Left renal pelvis (tissue), 4 donors: ENCODE measurements at places on chromosomes 2 and 18.

DNA sequence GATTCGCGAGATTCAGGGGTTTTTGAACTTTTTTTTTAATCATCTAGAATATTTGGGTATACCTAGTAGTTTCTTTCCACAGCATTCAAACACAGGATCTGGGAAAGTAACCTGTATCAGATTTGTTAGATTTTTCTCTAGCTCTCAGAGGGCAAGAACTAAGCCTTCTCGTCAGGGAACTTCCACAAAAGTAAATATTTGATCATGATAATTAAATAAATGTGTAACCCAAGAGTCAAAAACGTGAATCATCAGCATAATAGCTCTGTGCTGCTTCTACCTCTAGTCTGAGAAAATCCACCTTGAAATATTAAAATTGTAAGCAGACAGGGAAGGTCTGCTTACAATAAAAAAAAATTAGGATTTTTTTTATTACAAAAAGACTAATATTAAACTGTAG, 225.7 kb upstream of the SPOPL start:
- no peak for DNase-seq

DNA sequence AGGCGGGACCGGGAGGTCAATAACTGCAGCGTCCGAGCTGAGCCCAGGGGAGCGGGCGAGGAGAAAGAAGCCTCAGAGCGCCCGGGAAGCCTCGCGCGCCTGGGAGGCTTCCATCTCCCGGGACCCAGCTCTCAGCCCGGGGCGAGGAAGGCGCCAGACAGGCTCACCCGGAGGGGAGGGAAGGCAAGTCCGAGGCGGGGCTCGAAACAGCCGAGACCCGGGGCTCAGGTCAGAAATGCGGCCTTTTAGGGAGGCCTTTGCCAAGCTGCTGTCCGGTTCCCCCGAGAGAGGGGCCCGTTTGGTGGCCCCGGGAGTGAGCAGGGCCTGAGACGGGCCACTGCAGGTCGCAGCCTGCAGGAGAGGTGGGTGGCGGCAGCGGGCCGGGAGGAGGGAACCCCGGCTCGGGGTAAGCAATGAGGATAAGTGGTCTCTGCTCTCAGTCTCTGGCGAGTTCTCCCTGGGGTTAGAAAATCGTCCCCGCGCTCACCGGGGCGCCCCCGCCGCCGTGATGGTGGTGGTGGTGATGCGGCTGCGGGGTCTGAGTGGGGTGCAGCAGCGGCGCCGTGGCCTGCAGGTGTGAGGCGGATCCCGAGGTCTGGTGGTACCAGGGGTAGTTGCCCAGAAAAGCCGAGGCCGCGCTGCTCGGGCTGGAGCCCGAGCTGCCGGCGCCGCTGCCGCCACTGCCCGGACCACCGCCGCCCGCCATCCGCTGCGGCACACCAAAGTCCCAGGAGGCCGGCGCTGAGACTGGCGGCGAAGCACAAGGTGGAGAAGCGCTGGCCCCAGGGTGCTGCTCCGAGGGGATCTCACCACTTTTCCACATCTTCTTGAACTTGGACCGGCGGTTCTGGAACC, 2.4 kb downstream of the DLX2 start:
- no peak for DNase-seq

GRCh38 chr2:33502025-33502424, 25.6 kb downstream of the RASGRP3 start:
- no peak for DNase-seq

DNA sequence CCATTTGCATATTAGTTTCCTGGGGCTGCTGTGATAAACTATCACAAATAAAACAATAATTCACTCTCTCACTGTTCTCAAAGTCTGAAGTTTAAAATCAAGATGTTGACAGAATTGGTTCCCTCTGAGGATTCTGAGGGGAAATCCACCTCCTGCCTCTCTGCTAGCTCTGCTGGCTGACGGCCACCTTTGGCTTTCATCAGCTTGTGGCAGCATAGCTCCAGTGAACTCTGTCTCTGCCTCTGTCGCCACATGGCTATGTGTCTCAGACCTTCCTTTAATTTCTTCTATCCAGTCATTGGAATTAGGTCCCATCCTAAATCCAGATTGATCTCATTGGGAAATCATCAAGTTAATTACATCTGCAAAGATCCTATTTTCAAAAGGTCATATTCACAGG, 38.9 kb upstream of the TRIM43 start:
- no peak for DNase-seq

DNA sequence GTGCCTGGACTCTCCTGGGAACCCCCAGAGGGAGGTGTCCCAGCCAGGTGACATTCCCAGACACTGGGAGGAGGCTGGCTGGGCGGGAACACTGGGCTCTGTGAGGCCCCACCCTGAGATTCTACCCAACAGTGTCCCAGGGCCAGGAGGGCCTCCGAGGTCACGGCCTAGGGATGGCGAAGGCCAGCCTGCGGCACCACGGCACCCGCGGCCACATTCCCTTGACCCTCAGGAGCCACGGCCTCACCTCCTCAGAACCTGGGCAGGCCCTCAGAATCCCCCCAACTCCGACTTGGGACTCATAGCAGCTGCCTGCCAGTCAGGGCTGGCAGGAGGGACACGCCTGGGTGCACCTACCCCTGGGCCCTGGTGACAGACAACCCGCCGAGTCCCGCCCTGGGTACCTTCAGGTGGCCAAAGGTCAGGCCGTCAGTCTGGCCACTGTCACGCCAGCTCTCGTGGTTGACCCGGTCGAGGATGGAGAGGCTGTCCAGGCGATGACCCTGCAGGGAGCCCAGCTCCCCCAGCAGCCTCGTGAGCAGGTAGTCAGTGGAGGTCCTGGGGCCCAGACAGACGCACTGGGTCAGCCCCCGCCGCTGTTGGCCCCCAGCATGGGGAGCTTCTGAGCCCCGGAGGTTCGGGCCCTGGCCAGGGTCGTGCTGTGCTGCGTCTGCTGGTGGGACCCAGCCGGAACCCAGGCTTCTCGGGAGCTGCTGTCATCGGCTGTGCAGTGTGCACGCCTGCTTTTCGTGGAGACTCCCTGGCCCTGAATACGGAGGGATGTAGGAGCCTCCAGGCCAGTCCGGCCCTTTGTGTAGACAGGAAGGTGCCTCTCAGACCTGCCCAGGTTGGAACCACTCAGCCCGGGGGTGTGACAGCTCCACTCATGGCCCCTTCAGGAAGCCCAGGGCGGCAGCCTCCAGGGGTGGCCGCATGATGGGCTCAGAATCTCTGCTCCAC, 6.1 kb downstream of the MAB21L4 start:
- no peak for DNase-seq

- no peak for DNase-seq
These were observed 175.1 kb downstream of the GULP1 start for GRCh38 chr2:188466761-188467160.
